Thymus (tissue), 14 donors: ENCODE measurements at places on chromosomes 7 and 10. TPM values are rescaled to one million over a fixed set of nuclear protein-coding genes. Genes with fewer than 3 reads are reported as not detected.

SPDYE1 gene
- not detected for total RNA-seq

FAM3C gene
- 10.3 TPM for total RNA-seq

CACNA2D1 gene
- 8.4 TPM for total RNA-seq

FAM237B gene
- total RNA-seq: not detected

CFAP46 gene
- 0.09 TPM for total RNA-seq

TDRD1 gene
- 0.52 TPM for total RNA-seq

C7orf57 gene
- 0.05 TPM for total RNA-seq

FAM131B gene
- total RNA-seq: 0.47 TPM

OPN4 gene
- total RNA-seq: under 0.01 TPM

CPA2 gene
- 0.14 TPM for total RNA-seq

SPDYE5 gene
- 0.05 TPM for total RNA-seq

GRM3 gene
- 0.05 TPM for total RNA-seq

ZNF727 gene
- 0.24 TPM for total RNA-seq

SLC13A1 gene
- total RNA-seq: under 0.01 TPM

ARHGEF5 gene
- 1.4 TPM for total RNA-seq

HOXA10 gene
- 1.1 TPM for total RNA-seq

OR2A5 gene
- not detected for total RNA-seq

FGL2 gene
- 46.0 TPM for total RNA-seq

CHN2 gene
- 5.9 TPM for total RNA-seq

TRPV5 gene
- 0.05 TPM for total RNA-seq

LRRC18 gene
- total RNA-seq: 0.05 TPM

POM121 gene
- 3.9 TPM for total RNA-seq

TMEM184A gene
- 0.47 TPM for total RNA-seq

KLHDC10 gene
- total RNA-seq: 11.8 TPM

MYH16 gene
- total RNA-seq: 0.05 TPM

CLIP2 gene
- 5.6 TPM for total RNA-seq

MALRD1 gene
- 2.5 TPM for total RNA-seq

IDI2 gene
- not detected for total RNA-seq

FBXL13 gene
- total RNA-seq: 3.8 TPM

TACC2 gene
- total RNA-seq: 4.6 TPM

CDK1 gene
- total RNA-seq: 133 TPM

CALHM2 gene
- 3.6 TPM for total RNA-seq

PDIA4 gene
- total RNA-seq: 93.1 TPM

RGS10 gene
- total RNA-seq: 372 TPM

ACTR3C gene
- 6.2 TPM for total RNA-seq

INA gene
- 0.94 TPM for total RNA-seq

HOXA6 gene
- total RNA-seq: 0.33 TPM
